ENCODE measurements at places on chromosomes 6 and 20. TPM values are rescaled to one million over a fixed set of nuclear protein-coding genes. Genes with fewer than 3 reads are reported as not detected.

DNA sequence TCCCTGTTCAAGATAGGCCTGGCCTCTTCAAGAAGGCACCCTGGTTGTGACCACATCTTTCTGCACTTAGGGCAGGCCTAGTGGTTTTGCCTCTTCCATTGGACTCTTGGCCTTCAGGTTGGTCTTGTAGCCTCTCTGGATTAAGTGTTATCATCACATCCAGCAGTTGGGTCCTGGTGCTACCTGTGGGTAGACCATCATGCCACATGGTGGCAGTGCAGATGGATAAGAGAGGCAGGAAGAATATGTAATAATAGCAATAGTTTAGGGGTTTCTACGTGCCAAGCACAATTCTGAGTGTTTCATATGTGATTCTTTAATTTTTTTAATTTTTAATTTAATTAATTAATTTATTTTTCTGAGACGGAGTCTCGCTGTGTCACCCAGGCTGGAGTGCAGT, 28.5 kb upstream of the SNRPB2 start:
- DNase-seq, result no peak

- peak; percentile 37 for DNase-seq
These were observed 95.4 kb downstream of the KHDC1L start for GRCh38 chr6:73129653-73130443.

GRCh38 chr6:40894962-40895799, 143.8 kb downstream of the UNC5CL start:
- DNase-seq, result peak; percentile 18

DNA sequence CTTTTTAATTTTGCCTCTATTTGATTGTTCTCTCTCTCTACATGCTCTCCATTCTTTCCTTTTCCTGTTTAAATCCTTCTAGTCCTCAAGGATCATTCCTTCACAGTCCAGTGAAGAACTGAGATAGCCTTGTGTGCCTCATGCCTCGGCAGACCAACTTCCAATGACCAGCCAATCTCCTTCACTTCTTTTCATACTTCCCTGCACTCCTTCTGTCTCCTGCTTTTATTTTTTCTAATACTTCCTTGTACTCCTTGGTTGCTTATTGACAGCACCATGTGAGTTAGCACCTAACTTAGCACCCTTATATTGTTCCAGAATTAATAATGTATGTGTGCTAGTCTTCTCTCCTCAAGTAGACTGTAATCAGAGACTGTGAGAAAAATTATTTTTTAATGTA, 246.8 kb downstream of the ADGRG6 start:
- no peak for DNase-seq

DNA sequence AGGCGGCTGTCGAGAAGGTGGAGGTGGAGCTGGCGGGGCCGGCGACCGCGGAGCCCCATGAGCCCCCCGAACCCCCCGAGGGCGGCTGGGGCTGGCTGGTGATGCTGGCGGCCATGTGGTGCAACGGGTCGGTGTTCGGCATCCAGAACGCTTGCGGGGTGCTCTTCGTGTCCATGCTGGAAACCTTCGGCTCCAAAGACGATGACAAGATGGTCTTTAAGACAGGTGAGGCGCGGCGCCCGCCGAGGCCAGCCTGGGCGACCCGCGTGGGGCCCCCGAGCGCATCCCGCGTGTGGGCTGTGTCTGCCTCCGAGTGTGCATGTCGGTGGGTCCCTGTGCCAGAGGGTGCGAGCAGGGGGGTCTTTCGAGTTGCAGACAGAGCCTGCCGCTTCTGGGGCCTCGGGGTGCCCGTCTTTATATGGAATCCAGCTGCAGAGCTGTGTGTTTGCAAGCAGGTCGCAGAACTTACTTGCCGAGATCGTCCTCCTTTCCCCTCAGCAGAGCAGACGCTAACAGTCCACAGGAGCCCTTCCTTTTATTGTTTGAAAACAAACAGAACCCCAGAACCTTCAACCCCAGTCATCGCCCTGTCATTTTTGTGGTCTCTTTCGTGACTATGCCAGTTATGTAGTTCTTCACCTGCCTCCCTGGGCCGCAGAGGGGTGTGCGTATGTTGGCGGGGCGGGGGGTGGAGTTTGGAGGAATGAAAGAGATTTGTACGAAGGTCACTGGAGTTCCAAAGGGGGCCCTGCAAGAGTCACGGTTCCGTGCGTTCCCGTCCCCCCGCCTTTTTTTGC, 766 bp downstream of the SLC16A10 start:
- DNase-seq, result no peak

GRCh38 chr6:100883347-100883746, 2.2 kb upstream of the ASCC3 start:
- no peak for DNase-seq

CPNE5 gene
- 0.10 TPM for polyA plus RNA-seq

Data from AG04450 (cell line).